ENCODE measurements at places on chromosomes 6 and 20.

DNA sequence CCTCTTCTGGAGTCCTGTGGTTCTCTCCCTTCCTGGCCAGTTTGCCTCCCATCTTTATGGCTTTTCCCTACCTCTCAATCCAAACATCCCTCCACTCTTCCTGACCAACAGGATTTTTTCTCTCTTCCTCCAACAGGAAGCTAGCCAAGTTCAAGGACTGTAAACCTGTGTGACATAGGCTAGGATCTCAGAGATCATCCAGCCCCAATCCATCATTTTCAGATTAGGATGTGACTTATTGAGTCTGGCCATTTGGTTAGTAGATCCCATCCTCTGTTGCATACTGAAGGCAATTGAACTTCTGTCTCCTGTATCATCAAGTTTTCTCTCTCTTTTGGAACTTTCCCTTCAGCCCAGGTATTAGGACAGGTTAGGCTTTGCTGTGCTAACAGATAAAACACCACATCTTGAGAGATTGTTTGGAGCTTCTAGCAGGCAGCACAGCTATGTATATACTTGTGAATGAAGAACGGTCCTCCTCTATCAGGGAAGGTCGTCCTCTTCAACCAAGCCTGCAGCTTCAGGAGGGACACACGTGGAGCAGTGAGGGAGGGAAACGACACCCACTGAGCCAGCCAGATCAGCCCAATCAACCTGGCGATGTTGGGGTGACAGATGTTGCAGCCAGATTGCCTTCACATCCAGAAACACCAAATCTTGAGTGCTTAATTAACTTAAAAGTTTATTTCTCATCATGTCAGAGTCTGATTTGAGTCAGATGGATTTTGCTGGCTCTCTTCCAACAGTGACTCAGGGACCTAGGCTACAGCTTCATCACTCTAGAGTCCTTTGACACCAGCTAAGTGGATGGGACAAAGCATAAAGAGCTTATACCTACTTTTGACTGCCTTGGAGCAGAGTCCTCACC, 106.8 kb downstream of the GJA10 start:
- DNase-seq = no peak

- DNase-seq = no peak
Observed at GRCh38 chr6:62763125-62763912, 447.9 kb upstream of the FKBP1C start.

DNA sequence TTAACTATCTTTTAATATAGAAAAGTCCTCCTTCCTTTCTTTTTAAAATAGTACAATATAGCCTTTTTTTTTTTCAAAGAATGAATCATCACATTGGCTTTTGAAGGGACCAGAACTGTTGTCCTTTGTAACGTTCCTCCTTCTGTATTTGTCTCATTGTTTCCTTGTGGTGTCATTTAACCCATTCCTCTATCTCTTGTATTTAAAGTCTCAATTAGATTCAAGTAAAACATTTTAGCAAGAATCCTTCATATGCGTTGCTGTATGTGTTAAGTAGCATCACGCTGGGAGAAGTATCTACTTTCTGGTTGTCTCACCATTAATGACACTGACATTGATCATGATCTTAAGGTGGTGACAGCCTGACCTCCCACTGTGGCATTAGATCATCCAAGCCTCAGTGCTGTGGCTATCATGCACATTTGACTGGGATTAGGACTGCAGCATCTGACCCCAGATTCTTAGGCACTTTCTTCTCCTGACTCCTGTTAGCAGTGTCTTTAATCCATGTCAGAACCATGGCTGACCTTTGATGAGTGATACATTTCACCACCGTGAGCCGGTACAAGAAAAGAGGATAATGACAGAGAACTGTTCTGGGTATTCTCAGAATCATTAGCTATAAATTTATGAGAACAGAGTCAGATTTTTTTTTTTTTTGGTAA, 67.5 kb upstream of the TFB1M start:
- no peak for DNase-seq

DNA sequence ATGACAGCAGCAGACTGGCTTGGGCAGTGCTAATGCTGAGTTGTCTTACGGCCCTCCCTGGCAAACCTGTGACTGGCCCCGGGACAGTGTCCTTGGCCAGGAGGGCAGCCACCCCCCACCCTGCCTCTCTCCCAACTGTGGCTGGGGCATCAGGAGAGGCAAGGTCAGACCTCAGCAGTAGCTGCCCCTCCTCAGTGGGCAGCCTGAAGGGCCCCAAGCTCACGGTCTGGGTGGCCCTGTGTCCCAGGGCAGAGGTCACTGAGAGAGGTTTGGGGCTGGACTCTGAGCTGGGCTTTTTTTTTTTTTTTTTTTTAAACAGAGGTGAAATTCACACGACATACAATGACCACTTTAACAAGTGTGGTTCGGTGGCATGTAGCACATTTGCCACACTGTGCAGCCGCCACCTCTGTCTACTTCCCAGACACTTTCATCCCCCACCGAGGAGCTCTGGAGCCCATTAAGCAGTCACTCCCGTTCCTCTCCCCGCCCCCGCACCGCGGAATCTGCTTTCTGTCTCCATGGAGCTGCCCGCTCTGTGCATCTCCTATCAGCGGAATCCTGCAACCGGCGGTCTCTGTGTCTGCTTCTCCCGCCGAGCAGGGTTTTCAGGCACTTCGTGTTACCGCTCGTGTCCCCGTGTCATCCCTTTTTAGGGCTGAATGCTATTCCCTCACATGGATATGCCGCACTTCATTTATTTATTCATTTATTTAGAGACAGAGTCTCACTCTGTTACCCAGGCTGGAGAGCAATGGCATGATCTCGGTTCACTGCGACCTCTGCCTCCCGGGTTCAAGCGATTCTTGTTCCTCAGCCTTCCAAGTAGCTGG, 67.9 kb upstream of the GATA5 start:
- DNase-seq = no peak

DNA sequence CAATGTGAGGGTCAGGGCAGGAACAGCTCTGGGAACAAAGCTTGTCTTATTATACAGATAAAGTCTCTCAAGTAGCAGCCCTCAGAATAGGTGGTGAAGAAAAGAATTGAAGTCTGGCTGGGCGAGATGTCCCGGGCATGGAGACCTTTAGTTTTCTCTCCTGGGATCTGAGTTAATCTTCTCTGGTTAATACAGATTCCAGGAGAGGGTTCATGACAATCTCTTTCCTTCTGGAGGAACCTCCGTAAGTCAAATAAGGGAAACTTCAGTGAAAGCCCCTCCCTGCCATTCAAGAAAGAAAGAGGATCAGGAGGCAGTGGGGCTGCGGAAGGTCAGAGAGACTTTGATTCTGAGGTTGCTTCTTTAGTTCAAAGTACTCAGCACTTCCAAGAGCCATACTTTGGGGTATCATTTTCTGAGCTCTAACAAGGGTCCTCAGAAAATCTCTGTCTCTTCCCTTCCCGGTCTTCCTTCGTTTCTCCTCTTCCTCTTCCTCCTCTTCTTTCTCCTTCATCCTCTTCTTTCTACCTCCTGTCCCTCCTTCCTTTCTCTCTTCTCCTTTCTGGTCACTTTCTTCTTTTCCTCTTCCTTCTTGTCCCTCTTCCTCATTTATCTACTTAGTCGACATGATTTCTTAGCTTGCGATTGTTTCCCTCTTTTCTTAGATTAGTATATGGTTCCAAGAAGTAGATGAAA, 4.6 kb upstream of the ZNF184 start:
- no peak for DNase-seq

DNA sequence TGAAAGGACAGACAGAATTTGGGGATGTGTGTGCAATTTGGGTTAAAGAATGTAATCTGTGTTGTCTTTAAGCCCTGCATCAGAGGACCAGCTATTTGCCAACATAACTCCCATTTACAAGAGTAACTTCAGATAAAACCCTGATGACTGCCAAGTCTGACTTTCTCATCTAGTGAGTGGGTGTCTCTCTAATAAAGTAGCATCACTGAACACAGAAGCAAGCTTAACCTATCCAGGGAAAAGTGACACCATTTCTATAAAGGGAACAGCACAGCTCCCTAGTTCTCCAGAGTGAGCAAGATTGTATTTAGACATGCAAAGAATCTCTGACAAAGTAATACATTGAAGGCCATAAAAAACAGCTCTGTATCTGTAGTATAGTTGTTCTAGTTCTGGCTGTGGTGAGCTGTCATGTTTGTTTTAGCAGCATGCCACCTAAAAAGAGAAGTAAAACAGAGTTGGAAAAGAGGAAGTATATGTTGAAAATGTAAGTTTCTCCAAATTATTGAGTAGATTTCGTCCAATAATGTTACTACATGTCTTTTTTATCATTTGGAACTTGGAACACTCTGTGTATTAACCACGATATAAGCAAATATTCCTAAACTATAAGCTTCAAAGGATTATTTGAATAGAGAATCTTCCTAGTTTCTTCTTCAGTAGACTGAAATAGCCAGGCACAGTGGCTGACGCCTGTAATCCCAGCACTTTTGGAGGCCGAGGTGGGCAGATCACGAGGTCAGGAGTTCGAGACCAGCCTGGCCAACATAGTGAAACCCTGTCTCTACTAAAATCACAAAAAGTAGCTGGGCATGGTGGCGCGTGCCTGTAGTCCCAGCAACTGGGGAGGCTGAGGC, 8.8 kb upstream of the PIM1 start:
- DNase-seq = no peak

GRCh38 chr6:40620574-40621240, 33.5 kb upstream of the LRFN2 start:
- DNase-seq = no peak

DNA sequence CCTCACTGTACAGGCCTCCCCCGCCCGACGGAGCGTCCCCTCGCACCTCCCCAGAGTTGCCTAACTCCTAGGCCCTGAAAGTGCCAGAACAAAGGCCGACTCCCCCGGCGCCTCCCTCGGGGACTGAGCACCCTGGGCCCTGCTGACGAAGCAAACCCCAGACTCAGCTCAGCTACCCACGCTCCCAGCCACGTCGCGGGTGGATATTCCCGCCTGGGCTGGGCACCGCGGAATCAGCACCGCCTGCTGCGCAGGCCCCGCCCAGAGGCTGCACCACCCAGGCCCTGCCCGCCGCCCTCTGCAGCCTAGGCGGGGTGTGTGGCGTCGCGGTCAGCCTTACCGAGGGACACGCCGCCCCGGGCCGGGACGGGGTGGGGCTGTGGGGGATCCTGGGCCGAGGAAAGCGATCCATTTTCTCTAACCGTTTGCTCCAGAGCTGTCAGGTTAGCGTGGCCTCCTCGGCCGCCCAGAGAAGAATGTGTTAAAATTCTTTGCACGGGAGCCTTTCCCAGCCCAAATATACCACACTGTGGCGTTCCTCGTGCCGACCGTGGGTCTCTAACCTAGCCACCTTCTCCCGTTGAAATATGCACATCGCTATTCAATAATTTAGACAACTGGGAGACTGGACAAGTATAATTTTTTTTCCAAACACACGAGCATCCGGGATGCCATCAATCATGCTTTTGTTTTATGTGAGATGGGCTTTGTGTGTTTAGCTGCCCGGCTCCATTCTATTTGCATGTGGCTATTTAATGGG, 31.4 kb downstream of the TFAP2A start:
- DNase-seq = no peak

DNA sequence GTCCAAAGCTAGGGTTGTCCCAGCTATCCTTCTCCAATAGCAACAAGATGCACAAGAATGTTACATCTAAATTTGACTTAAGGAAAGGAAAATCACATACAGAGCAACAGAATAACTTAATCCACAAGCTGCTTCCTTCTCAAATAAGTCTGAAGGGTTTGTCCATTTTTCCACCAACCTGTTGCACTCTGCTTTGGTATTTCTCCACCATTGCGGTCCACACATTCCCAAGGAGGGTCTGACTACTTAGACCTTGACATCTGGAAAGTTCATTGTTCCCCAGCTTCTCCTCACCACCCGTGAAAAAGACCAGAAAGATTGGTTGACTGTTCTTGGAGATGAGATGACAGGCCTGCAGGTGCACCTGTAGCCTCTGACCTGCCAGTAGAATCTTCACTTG, 72.5 kb downstream of the PDSS2 start:
- DNase-seq = no peak

DNA sequence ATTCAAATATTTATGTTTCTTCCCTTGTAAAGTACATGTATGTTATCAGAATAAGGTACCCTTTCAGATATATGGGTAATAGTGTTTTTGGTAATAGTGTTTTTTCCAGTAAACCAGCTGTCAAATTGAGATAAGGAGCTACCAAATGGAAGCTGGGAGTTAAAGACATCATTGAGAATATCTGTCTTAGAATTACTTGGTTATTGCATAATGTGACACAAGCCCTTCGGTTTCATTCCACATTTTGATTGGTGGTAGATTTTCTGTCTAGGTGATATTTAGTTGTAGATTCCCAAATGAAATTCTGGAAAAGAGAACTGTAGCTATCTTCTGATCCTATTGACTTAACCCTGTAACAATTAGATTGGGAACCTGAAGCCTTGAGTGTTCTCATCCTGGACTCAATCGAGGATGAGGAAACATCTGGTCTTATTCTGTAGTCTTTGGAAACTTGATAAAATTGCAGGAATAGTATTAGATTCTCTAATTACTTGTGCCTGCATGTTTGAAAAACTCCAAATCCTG, 75.1 kb upstream of the SYNJ2 start:
- DNase-seq = no peak

DNA sequence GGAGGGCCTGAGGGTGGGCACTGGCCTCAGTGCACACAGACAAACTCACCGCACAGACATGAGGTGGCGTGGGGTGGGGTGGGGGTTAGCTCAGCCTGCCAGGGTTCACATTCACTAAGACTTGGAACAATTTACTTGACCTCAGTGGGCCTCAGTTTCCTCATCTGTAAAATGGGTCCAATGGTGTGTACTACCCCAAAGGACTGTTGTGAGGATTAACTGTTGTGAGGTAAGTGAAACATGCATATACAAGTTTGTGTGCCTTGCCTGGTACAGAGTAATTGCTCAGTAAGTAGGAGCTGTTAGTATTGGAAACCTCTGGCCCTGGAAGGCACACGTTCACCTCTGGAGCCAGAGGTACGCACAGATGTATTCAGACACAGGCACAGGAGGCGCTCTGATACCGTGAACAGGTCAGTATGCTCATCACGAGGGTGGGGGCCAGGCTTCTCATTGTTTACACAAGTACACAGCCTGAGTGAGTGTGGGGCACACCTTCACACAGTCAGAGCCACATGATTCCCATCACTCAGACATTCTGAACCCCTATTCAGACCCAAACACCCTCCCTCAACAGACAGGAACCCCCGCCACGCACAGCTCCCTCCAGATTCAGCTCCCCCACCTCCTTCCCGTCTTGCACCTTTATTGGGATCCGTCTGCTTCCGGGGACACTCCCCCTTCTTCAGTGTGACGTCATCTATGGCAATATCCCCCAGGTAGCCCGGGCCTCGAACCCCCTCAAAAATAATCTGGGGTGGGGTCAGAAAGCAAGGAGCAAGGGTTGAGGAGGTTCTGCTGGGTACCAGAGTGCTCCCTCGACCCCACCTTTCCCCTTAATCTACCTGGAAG, 59.9 kb downstream of the MDGA1 start:
- DNase-seq = no peak

- DNase-seq = no peak
Observed at GRCh38 chr6:15539722-15540270, 123.0 kb downstream of the DTNBP1 start.

GRCh38 chr6:47727391-47727790, 29.0 kb downstream of the ADGRF4 start:
- no peak for DNase-seq

GRCh38 chr20:25418776-25419175, 11.3 kb downstream of the GINS1 start:
- DNase-seq = no peak
